Thoracic aorta (tissue), 2 donors: ENCODE measurements at places on chromosomes 7 and 10. TPM values are rescaled to one million over a fixed set of nuclear protein-coding genes. Genes with fewer than 3 reads are reported as not detected.

- H3K4me3 ChIP-seq, result no peak overlapping the region
- no peaks in the 10 kb centered on the region for H3K36me3 ChIP-seq
- no peaks in the 10 kb centered on the region for H3K4me1 ChIP-seq
- DNase-seq, result no peak
These were observed 32.6 kb downstream of the STRIP2 start for GRCh38 chr7:129466796-129467195.

DNA sequence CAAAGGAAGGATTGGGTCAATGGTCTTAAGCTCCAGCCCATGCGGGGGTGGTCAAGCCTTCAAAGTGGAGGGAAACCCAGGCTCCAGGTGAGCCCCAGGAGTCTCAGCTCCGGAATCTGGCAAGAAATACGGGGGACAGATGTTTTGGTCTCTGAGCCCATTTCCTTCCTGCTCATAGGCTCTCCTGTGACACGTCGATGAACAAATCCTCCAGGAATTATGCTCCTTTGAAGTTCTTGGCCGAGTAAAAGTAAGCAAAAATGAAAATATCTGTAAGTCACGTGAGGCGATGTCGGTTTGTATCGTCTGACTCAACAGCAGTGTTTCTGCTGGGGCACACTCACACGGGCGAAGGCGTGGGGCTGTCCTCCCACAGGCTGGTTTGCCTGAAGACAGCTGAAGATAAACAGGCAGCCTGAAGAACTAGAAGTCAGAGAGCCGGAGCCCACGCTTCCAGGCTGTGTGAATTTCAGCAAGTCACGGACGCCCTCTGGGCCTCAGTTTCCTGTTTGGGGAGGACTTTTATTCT is 52.6 kb upstream of the SMNDC1 start:
- no peaks in the 10 kb centered on the region for H3K36me3 ChIP-seq
- no peak overlapping the region for H3K27ac ChIP-seq
- H3K4me3 ChIP-seq, result no peak overlapping the region

ZNF117 gene
- 9.2 TPM for total RNA-seq

GRM3 gene
- not detected for total RNA-seq

TRIM74 gene
- total RNA-seq, result not detected

- H3K4me1 ChIP-seq, result no peaks in the 10 kb centered on the region
- no peak overlapping the region for H3K27ac ChIP-seq
- DNase-seq, result no peak
- H3K27me3 ChIP-seq, result no peaks in the 10 kb centered on the region
These were observed 487.8 kb upstream of the TEX47 start for GRCh38 chr7:89283302-89283701.

GRCh38 chr7:25287291-25287690 is 59.0 kb upstream of the NPVF start:
- no peak for DNase-seq
- no peak overlapping the region for H3K4me3 ChIP-seq
- H3K27ac ChIP-seq, result no peak overlapping the region
- H3K36me3 ChIP-seq, result no peaks in the 10 kb centered on the region

- H3K27me3 ChIP-seq, result no peaks in the 10 kb centered on the region
- no peak overlapping the region for H3K4me3 ChIP-seq
- H3K27ac ChIP-seq, result no peak overlapping the region
- DNase-seq, result no peak
- H3K36me3 ChIP-seq, result no peaks in the 10 kb centered on the region
- H3K4me1 ChIP-seq, result peaks cover 7% of the 10 kb centered on the region
These were observed 4.4 kb upstream of the MALSU1 start for GRCh38 chr7:23294549-23295400.

GRCh38 chr7:148712678-148713329 is 14.1 kb downstream of the CUL1 start:
- H3K4me1 ChIP-seq, result peaks cover 24% of the 10 kb centered on the region
- H3K27ac ChIP-seq, result no peak overlapping the region
- no peak for DNase-seq
- H3K27me3 ChIP-seq, result no peaks in the 10 kb centered on the region
- no peak overlapping the region for H3K4me3 ChIP-seq

- no peak overlapping the region for H3K27ac ChIP-seq
- H3K27me3 ChIP-seq, result no peaks in the 10 kb centered on the region
- H3K4me3 ChIP-seq, result no peak overlapping the region
These were observed 535.4 kb downstream of the ADRA2A start for GRCh38 chr10:111612273-111612672.

DNA sequence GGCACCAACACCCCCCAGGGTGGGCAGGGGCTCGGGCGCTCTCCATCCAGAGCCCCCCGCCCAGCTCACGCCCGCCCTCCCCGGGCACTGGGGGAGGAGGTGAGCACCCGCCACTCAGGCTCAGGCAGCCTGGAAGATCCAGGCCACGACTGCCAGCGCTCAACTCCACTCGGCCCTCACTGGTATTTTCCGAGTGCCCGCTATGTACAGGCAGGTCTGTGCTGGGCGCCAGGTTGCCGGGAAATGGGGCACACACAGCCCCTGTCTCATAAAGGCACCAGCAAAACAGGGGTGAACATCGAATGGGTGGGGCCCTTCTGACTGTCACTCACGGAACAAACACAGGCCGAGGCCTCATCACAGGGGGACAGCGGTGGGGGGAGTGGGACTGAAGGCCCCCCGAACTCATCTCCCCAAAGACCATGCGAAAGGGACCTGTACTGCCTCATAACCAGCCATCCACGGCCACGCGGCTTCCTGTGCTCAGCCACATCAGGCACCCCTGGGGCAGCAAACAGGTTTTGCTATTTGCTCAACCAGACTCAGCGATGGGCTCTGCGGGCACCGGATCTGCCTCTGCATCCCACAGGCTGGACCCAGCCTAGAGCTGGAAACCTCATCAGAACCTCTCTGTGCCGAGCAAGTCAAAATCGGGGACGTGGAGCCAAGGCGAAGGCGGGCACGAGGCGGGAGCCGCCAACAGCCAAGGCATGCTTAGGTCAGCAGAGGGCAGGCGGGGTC is 98.7 kb upstream of the DNAAF5 start:
- DNase-seq, result no peak
- H3K27me3 ChIP-seq, result no peaks in the 10 kb centered on the region
- H3K4me1 ChIP-seq, result no peaks in the 10 kb centered on the region
- H3K4me3 ChIP-seq, result no peak overlapping the region

DNA sequence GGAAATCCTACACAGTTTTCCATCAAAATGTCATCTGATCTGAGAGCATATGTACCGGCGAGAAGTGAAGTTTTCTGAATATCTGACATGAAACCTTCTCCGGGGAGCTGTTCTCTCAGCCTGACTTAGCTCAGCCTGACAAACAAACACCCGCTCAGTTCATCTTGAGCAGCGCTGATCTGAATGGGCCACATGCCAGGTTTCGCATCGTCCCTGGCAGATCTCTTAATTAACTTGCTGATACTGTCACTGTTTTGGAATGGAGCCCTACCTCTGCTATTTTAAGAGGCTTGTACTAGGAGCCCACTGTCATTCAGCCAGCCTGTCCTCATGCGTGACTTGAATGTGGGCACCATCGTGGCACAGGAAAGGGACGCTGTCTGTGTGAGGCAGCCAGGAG is 109.2 kb downstream of the STRA8 start:
- H3K36me3 ChIP-seq, result no peaks in the 10 kb centered on the region
- H3K4me1 ChIP-seq, result no peaks in the 10 kb centered on the region
- no peak overlapping the region for H3K4me3 ChIP-seq
- H3K27me3 ChIP-seq, result no peaks in the 10 kb centered on the region
- DNase-seq, result no peak
- H3K27ac ChIP-seq, result no peak overlapping the region

DNA sequence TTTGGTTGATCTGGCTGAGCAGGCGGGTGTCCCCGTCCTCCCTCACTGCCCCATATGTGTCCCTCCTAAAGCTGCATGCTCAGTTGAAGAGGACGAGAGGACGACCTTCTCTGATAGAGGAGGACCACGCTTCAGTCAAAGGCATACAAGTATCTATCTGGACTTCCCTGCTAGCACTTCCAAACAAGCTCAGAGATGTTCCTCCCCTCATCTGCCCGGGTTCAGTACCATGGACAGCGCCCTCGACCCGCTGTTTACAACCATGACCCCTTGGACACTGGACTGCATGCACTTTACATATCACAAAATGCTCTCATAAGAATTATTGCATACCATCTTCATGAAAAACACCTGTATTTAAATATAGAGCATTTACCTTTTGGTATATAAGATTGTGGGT is 26.9 kb upstream of the TRIM56 start:
- no peaks in the 10 kb centered on the region for H3K36me3 ChIP-seq
- no peak for DNase-seq
- H3K27me3 ChIP-seq, result no peaks in the 10 kb centered on the region

HHEX gene
- 6.2 TPM for total RNA-seq

DNA sequence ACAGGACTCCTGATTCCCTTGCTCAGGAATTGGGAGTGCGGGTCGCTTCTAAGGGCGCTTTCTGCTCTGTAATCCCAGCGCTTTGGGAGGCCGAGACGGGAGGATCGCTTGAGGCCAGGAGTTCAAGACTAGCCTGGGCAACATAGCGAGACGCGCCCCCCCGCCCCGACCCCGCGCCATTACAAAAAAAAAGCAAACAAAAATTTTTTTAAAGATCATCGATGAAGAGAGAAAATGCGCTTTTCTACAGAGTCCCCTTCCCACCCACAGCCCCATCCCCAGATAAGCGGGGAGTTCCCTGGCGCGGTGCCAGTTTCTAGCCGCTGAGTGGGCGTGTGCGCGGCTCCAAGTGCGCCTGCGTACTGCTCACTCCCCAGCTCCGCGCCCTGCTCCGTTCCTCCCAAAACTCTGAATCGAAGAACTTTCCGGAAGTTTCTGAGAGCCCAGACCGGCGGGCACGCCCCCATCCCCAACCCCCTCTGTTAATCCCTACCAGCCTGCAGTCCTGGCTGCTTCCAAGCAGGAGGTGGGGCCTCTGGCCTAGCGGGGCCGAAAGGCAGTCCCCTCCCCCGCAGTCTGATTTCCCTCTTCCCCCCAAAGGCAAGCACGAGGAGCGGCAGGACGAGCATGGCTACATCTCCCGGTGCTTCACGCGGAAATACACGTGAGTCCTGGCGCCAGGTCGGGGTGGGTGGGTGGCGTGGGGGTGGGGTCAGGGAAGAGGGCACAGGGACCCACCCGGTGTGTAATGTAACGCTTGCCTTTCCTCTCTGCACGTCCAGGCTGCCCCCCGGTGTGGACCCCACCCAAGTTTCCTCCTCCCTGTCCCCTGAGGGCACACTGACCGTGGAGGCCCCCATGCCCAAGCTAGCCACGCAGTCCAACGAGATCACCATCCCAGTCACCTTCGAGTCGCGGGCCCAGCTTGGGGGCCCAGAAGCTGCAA is 1.0 kb downstream of the HSPB1 start:
- H3K27me3 ChIP-seq, result no peaks in the 10 kb centered on the region
- H3K4me1 ChIP-seq, result peaks cover 24% of the 10 kb centered on the region
- H3K36me3 ChIP-seq, result peaks cover 11% of the 10 kb centered on the region

DNA sequence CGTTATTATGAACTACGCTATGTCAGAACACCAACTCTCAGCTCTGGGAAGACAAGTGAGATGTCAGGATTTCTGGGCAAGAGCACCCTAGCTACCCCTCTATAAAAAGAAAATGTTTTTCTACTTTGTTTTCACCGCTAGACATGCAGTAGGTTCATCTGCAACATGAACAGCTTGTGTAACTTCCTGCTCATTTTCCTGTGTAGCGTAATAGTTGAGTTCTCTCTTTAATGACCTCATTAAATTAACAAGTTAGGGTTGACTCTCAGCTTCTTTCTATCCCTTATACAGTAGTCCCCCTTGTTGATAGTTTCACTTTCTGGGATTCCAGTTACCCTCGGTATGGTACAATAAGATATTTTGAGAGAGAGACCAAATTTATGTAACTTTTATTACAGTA is 329.4 kb upstream of the ZNF32 start:
- H3K4me1 ChIP-seq, result no peaks in the 10 kb centered on the region
- H3K36me3 ChIP-seq, result no peaks in the 10 kb centered on the region
- H3K27ac ChIP-seq, result no peak overlapping the region
- no peaks in the 10 kb centered on the region for H3K27me3 ChIP-seq
- no peak for DNase-seq

- DNase-seq, result no peak
- H3K27ac ChIP-seq, result no peak overlapping the region
- H3K4me3 ChIP-seq, result no peak overlapping the region
- no peaks in the 10 kb centered on the region for H3K4me1 ChIP-seq
- no peaks in the 10 kb centered on the region for H3K36me3 ChIP-seq
These were observed 162.0 kb downstream of the SEMA3E start for GRCh38 chr7:83486957-83487356.

YWHAG gene
- 63.2 TPM for total RNA-seq

SLC16A9 gene
- total RNA-seq, result 1.8 TPM

DNA sequence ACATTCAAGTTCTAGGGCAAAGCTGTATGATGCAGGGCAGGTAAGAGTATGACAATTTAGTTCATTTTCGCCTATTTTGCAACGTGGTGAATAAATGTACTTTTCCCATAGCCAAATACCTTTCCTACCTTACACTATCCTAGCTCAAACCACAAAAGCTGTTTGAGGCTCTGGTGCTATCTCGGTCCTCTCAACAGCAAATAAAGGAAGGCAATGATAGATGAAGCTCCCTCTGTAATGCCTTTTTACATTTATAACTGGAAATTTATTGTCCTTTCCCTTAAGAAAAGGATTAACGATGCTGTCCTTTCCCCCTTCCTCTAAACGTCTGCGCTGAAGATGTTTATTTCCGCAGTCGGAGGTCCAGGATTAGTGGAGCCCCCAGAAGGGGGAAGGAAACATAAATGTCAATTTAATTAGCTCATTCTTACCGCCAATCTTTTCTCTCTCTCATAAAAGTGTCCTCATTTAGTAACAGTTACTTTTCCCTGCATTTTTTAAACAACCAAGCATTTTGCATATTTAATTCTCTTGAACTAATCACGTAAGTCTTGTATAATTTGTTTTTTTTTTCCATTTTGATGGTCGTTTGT is 114.6 kb downstream of the PIP4K2A start:
- H3K27me3 ChIP-seq, result no peaks in the 10 kb centered on the region
- no peaks in the 10 kb centered on the region for H3K36me3 ChIP-seq
- H3K4me3 ChIP-seq, result no peak overlapping the region
- no peak for DNase-seq

GATA3 gene
- total RNA-seq, result not detected

ARL5B gene
- total RNA-seq, result 18.6 TPM

- H3K4me1 ChIP-seq, result no peaks in the 10 kb centered on the region
- peak within 1 kb of the TSS; percentile 77 for H3K4me3 ChIP-seq
- DNase-seq, result no peak
- no peaks in the 10 kb centered on the region for H3K27me3 ChIP-seq
- H3K27ac ChIP-seq, result no peak within 1 kb of the TSS
These were observed at the start of gene SNX10 for GRCh38 chr7:26291699-26292538. Gene SNX10, plus strand, starts transcription at chr7:26291862. Its CDS starts 54,581 bp downstream, at chr7:26346443.

DNA sequence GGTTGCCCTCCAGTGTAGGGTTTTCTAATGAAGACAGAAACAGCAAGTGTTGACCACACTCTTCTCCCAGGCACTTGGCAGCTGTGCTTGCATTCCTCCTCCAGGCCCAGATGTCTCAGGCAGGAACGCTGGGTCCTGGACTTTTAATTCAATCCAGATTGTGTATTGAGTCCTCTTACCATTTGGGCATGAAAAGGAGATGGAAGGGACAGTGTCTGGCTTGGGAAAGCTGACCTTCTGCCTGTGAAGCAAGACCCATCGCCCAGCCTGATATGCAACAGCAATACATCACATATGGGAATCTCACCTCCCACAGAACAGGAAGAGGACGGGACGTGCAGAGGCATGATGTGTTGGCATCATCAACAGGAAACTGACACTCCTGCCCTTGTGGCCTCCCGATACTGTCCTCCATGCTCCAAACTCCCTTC is 174.4 kb upstream of the LYZL2 start:
- H3K36me3 ChIP-seq, result no peaks in the 10 kb centered on the region
- H3K4me1 ChIP-seq, result peaks cover 20% of the 10 kb centered on the region
- no peak for DNase-seq

GRCh38 chr10:17736223-17736622 is 15.8 kb upstream of the TMEM236 start:
- H3K4me3 ChIP-seq, result no peak overlapping the region
- no peak for DNase-seq
- H3K27ac ChIP-seq, result no peak overlapping the region
- H3K36me3 ChIP-seq, result no peaks in the 10 kb centered on the region

FBXL13 gene
- 2.5 TPM for total RNA-seq
